ENCODE measurements at places on chromosomes 4 and X.

DNA sequence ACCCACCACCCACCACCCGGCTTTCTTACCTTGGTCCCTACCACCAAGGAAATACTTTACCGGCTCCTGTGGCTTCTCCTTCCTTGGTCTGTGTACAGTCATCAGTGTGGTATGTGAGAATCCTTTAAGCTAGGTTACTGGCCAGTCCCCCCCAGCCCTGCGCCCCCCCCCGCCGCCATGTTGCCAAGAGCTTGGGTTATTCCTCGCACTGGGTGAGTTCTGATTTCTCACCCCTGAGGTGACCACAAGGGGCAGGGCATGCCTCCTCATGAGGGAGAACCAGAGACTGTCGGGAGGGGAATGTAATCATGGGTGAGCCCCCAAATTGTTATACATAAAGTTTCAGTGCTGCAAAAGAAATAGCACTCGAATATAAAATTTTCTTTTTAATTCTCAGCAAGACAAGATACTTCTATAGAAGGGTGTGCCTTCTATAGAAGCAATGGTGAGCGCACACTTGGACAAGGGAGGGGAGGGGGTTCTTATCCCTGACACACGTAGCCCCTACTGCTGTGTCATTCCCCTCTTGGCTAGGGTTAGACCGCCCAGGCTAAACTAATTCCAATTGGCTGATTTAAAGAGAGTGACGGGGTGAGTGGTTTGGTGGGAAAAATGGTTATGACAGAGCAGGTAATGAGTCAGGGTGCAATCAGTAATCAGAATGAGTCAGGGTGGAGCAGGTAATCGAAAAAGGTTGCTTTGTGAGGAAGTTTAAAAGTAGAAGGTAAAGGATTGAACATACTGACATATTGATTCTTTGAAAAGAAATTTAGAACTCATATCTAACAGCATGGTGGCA is 133.2 kb downstream of the KDM6A start:
- DNase-seq: no peak

DNA sequence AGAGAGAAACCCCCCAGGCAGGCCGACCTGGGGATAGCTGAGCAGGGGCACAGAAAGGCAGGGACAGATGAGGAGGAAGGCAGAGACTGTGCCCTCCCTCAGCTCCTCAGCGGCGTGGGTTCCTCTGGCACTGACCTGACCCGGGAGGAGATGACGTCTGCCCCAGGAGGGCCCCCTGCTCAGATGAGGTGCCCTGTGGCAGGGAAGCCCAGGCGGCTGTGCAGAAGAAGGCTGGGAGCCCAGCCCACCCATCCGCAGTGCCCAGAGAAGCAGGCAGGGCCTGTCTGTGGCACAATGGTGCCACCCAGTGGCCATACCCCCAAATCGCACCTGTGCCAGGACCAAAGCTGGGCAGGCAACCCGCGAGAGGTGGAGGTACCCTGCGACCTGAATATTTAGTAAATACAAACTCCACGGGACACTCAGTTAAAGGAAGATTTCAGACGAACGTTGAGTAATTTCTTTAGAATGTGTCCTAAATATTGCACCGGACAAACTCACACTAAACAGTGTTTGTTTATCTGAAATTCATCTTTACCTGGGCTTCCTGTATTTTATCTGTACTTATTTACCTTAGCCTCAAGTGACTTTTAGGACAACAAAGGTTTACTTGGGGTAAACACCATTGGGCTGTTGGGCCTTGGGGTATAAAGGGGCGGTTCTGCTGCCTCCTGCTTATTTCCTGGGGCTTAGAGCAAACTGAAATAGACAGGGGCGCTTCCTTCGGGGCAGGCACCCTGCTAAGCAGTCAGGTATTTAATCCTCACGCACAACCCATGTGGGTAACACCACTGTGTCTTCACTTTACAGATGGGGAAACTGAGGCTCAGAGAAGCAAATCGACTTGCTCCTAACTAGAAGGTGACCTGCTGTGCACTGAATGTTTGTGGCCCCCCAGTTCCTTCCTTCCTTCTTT is 46.5 kb upstream of the HMX1 start:
- peak; percentile 48 for DNase-seq

- no peak for DNase-seq
Measured at GRCh38 chr4:169795585-169795984, 37.8 kb upstream of the HPF1 start.

DNA sequence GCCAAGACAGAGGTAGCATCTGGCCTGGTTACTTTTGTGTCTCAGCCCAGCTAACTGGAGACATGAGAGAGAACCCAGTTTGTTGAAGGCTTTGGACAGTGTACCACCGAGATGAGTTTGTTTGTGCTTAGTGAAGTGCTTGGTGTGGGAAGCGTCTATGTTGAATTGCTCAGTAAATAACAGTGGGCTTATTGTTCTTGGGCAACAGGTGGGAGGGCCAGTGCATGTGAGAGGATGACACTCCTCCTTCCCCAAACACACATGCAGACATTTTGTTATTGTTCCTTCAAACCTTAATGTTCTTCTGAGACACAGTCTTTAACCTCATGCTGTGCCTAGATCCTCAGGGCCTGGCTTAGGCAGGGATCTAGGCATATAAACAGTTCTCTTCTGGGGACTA is 39.7 kb downstream of the MSN start:
- DNase-seq: no peak

DNA sequence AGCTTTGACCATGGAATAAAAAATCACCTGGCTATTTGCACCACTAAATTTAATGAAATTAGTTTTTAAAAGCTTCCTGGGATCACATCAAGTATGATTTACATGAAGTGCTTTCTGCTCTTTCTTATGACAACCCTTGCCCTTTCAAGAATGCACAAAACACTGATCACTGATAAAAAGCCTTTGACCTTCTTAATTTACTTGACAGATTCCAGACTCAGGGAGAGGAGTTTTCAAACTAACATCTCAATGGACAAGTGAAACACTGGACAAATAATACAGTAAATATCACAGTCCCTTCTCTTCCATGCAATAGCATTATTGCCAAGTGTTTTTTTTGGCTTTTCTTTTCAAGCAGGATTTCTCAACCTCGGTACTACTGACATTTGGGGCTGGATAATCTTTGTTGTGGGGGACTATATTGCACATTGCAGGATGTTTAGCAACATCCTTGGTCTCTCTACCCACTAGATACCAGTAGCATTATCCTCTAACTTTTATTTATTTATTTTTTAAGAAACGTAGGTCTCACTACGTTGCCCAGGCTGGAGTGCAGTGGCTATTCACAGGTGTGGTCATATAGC is 86.3 kb downstream of the ZNF827 start:
- no peak for DNase-seq

GRCh38 chr4:156931267-156931666 is 40.3 kb downstream of the PDGFC start:
- DNase-seq: no peak

DNA sequence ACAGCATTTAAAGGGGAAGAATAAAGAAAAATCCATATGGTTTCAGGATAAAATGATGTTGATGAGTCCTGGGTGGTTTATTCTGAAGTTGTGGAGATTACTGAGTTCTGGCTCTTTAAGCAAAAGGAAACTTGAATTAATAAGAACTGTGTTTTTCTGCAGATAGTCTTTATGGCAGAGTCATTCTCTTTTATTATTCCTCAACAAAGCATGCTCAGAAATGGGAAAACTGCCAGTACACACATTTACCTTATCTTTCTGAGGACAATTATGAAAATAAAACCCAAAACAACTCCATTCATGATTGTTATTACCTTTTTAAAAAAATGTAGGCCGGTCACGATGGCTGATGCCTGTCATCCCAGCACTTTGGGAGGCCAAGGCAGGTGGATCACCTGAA is 58.5 kb downstream of the ADD1 start:
- DNase-seq: no peak
